ENCODE measurements at places on chromosomes 3 and 15.
A peak's percentile ranks its signal among the peaks of the same experiment; 100 is the strongest.

DNA sequence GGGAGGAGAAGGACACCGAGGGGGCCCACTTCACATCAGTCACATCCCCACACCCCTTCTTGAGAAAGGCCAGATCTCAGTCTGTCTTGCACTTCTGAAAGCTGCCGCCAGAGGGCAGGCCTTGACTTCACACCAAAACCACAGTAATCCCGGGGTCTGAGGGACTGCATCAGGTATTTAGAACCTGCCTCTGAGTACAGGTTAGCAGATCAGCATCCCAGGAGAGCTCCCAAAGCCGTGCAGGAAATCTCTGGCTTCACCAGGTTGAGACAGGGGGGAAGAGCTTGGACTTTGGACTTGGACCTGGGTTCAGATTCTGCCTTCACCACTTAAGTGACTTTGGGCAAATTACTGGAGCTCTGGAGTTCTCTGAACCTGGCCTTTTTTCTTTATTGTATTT, 50.3 kb downstream of the LHFPL4 start:
- DNase-seq, result peak; percentile 79

GRCh38 chr3:161915418-161915750, 418.8 kb downstream of the OTOL1 start:
- no peak for DNase-seq

DNA sequence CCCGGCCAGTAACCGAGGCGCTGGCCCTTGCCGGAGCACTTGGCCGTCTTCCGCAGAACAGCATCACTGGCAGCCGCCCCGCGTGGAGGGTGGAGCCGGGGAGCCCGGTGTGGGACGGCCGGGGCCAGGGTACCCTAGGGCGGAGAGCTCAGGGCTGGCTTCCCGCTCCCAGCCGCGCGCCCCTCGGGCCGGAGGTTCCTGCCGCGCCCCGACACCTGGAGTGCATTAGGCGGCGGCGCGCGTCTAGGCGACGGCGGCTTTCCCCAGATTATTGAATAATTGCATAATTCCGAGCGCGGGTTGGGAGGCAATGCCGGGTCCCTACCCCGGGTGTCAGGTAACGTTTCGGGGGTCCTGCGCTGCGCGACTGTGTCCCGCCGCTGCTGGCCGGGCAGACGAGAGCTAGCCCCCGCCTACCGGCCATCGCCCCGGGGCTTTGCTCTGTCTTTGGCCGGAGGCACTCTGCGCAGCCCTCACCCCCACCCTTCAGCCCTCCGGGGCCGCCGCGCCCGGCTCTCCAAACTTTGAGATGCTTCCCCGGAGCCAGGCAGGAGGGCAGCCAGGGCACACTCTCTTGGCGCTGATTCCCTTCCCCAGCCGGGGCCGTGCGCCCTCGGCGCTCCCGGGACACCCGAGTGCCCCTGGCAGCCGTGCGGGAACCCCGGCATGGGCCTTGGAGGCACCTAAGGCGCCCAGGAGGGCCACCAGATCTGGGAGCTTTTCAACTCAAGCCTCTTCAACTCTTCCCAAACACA, 749 bp downstream of the ITGA11 start:
- peak; percentile 32 for DNase-seq

DNA sequence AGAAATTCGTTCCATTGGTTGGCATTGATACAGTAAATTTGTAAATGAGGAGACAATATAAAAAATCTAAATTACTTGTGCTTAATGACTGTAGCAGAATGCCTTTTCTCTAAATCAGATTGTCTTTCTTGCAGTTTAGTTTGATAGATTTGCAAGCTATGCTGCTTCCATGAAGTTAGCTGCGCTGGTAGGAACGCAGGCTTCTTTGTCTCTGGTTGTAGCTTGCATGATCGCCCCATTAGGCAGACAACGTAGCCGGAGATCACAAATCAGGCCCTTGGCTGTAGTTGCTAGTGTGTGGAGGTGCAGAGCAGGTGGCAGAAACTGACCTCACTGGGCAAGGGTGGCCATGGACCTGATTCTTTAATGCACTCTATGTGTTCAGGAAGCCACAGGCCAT, 6.1 kb downstream of the ZIC1 start:
- no peak for DNase-seq
